ENCODE measurements at places on chromosomes 5 and 9.

- DNase-seq: no peak
Observed at GRCh38 chr5:80216753-80217596, 38.9 kb downstream of the SERINC5 start.

GRCh38 chr9:1156794-1157550, 106.8 kb downstream of the DMRT2 start:
- no peak for DNase-seq

DNA sequence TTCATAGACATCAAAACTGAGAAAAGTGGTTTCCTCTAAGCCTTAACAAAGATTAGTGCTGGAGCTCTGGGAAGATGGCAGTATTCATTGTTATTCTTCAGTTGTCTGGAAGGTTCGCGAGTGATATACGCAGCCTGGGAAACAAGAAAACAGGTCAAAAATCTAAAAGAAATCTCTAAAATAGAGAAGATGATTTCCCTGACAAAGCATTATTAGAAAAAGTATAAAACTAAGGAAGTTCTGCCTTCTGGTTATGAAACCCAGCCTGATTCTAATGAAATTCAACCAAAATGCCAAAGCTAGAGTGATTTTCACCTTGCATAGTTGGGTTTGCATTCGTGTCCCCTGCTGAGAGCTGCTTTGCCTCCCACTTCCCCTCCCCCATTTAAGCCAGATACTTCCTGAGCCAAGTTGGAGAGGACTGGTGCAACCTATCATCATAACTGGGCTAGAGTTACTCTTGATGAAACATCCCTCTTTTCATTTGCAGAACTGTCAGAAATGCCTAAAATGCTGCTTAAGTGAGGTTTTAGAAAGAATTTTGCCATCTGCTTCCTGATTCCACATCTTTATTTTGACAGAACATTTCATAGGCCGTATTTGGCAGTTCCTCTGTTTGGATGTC, 48.4 kb downstream of the NDFIP1 start:
- no peak for DNase-seq

DNA sequence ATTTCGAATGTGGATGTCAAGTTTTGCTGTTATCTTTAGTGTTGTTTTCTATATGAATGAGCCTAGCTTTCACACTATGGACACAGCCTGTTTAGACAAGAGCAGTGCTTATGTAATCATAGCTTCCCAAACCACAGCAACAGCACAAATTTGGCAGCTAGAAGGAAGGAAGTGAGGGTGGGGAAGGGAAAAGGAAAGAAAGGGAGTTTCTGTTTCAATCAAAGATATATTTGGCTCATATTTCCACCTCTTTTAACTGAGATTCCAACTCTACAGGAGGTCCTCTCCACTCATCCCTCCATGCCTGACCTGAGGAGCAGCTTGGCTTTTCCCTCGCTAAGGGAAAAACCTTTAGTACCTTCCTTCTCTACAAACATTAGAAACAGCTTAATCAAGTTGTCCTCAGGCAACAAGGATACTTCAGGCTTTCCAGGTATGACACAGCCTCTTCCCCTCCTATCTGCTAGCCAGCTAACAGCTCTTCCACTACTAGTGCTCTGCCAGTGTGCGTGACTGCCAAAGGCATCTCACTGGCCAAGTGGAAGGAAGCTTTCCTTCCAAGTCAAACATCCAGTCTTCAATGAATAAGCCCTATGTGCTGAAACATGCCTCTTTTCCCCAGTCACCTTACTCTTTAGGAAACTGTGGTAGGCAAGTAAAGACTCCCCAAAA, 268.6 kb upstream of the PTGER4 start:
- DNase-seq: no peak

DNA sequence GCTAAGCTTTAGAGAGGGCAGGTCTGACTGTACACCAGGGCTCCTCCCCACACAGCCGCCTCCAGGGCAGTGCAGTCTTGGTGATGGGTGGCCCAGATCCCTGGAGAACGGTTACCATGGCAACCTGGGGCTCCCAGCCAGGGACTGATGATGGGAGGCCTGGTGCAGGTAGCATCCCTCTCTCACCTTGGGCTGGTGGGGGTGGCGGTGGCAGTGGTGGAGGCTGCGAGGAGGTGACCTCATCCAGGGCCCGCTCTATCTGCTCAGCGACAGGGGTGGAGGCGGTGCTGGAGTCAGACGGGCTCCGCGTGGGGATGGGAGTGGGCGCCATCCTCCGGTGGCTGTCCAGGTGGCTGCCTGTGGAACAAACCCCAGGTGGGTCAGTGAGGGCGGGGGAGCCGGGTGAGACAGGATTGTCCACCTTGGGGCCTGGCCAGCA, 12.3 kb downstream of the PRR7 start:
- peak; percentile 74 for DNase-seq

DNA sequence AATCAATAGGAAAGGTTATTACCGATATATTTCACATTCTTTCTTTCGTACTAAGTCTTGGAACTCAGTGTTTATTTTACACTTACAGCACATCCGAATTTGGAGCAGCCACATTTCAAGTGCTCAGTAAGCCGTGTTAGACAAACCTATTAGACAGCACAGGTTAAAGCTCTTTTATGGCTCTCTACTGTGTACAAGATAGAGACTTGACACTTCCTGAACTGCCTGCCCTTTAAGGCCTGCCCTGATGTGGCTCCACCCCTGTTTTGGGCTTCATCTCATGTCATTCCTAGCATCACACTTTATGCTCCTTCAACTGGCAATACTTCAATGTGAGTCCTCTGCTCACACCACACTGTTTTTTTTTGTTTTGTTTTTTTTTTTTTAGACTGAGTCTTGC, 23.5 kb upstream of the SUSD1 start:
- no peak for DNase-seq

DNA sequence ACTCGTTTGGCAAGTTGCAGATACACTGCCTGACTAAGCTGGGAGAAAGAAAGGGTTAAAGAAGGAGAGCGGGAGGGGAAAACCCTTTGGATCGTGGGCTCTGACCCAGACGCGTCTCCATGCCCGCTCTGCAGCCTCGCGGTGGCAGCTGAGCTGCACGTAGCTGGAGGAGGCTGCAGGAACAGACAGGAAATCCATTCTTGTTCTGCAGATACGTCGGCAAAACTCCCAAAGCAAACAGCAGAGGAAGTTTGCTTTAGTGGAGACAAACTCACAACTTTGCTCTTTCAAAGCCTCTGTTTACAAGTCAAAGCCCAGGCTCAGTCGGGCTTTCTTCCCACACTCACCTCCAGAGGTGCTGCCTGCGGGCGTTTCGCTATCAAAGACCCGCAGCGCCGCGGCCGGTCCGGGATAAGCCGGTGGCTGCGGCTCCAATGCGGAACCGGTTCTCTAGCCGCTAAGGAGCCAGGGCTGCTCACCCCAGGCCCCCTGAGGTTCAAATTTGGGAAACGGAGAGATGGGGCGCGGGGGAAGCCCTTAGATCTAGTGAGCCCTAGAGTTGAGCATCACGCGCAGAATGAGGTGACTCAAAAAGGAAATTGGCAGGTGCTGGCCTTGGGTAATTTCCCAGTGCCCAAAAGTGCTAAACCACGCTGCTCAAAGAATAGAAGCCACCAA, 60.7 kb downstream of the MAT2B start:
- no peak for DNase-seq

GRCh38 chr5:89458332-89458656, 575.3 kb upstream of the MEF2C start:
- no peak for DNase-seq

GRCh38 chr9:9996259-9996658, 616.5 kb downstream of the PTPRD start:
- no peak for DNase-seq

GRCh38 chr5:80238778-80239679, 16.8 kb downstream of the SERINC5 start:
- DNase-seq: no peak

DNA sequence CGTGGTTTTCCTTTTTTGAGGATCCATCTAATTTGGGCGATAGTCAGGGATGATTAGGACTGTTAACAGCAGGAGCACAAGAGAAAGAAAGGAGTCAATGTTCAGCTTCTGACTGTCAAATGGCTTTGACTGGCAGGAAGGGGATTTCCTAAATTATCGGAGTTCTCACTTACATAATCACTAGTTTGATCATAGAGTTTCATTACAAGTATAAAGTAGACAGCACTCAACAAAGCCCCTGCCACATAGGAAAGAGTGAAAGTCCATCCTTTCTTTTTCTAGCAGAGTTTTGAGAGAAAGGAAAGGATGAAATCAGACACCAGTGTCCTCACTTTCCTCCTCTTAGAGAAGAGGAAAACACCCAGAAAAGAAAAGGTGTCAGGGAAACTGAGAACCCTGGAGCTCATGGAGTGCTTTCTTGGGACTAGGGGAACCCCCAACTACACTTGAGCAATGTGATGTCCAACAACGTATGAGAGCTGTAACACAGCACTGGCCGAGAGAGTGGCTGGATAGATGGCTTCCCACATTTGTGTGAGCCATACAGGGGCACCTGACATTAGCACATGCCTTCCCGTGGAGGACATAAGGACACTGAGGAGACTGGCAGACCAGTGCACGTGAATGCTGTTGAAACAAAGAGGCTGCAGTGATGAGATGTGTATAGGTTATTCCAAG, 26.0 kb upstream of the LPAR1 start:
- DNase-seq: no peak

DNA sequence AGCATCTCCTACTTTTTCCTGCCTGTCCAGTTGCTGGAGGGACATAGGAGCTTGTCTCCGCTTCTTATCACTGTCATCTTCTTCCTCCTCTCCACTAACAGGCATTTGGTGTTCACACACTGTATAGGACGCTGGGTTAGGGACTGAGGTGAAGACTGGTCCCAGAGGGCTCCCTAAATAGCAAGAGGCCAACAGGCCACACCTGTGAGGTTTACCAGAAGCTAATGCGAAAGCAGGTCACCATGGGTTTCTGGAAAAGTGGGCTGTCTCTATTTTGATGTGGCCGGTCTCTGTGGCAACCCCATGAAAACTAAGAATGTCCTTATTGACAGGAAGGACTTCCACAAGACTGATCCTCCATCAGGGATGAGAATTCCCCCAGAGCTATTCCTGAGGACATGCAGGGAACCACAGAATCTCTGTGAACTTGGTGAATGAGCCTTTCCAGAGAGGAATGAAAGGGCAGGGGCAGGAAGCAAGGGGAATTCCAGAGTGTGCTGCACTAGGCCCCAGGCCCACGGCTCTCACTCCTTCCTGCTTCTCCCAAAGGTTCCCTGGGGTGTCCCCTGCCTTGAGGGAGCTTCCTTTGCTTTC, 61.7 kb downstream of the DAP start:
- no peak for DNase-seq

DNA sequence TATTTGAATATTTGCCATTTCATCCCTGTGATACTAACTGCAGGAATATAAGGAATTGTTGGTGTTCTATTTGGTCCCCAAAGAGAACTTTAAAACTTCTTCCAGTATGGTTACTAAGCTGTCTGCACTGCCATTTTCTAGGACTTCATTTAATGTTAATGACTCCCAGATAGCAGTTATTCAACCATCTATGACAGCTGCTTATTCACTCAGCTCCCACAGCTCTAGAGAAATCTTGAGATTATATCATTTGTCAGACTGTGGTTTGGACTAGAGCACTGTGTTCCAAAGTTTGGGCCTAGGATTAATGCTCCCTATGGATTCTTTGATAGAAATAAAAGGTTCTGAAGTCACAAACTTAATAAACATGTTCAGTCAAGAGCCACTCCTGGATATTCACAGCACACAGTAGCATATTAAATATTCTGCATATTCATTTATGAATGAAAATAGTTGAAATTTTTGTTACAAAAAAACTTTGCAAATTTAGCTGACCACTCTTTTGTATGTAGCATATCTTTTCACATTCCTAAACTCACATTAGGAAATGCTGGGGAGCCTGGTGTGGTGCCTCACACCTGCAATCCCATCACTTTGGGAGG, 173.7 kb downstream of the NFIB start:
- no peak for DNase-seq

DNA sequence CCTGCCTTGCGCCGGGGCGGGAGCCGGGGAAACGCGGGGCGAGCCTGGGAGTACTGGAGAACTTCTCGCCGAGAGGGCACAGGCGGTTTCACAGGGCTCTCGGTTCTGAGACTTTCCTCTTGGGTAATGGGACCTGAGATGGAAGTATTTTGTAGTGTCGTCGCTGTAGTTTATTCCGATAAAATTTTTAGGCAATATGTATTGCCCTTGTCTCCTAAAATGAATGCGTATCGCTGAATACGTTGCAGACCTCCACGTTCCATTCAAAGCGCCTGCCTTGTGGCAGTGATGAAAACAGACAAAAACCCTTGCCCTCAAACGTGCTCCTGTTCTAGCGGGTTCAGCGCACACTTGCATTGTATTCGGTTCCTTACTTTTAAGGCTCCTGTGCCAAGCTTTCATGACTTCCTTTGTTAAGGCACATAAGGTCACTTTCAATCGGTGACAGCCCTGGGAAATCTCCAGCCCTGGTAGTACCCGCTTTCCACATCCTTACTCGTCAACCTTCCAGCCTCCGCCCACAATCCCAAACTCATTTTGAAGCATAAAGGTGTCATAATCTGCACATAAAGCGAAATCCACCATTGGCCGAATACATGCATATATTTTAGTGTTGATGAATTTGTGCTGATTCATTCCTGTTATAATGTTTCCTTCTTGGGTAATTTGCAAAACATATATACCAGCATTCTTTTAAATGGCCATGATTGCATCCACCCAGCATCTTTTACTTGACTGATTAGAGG, 694 bp downstream of the RMI1 start:
- DNase-seq: no peak

GRCh38 chr5:89055695-89056085, 172.7 kb upstream of the MEF2C start:
- DNase-seq: no peak

GRCh38 chr9:14783358-14783757, 60.8 kb upstream of the CER1 start:
- no peak for DNase-seq

DNA sequence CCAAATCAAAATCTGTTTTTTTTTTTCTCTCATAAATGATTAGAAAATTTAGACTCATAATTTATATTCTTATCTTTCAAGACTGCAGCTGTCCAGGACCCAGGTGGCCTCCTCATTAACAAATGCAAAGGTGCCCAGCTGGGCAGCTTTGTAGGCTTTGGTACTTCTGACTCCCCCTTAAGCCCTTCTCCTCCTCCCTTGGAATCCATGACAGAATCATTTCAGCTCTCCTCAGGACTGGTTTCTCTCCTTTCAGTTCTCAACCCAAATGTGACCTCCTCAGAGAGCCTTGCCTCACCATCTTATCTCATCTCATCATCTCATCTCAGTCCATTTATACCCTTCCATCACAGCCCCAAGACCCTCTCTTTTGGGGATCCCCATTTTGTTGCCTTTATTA, 221.7 kb downstream of the KIAA0825 start:
- DNase-seq: no peak

DNA sequence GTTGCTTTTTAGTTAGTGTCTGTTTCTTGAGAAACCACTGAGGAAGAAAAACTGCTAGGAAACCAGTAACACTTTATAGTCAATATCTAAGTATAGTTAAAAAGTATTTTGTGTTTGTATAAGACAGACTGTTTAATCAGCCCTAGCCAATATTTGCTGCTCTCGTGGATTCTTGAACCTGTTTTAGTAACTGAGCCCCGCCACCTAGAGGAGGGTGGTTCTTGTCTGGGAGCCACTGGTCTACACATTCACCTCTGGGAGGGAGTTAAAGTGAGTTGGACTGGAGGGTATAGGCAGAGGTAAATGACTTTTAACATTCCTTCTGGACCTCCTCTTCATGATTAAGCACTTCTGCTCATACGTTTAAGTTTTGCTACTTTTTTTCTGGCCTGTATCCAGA, 117.2 kb downstream of the SPATA31D1 start:
- DNase-seq: no peak

Measured in H54 (cell line).